NCI-H524 (cell line): ENCODE measurements at places on chromosomes 1 and 21.
A peak's percentile ranks its signal among the peaks of the same experiment; 100 is the strongest.

DNA sequence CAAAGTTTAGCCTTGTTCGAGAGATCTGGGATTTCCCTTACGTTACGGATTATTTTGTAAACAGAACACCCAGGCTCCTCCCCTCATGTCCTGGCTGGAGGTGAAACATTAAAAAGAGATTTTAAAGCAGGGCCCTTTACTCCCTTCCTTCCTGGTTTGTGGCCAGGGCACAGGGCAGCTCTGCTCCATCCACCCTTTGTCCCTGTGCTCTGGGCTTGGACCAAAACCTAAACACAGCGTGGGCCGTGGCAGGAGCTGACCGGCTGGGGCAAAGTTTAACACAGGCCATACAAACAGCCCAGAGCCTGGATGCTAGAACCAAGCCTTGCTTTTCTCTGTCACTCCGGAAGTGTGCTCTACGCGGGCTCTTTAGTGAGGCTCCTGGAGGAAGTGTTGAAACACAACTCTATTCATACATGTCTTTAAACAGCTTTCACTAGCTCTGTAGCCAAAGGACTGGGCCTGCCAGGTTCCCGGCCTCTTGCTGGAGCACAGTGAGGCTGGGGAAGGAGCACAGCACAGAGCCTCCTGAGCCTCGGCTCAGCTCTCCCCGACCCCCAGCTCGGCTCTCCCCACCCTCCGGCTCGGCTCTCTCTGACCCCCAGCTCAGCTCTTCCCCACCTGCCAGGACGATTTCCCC is 84.7 kb downstream of the PDE9A start:
- DNase-seq: no peak

DNA sequence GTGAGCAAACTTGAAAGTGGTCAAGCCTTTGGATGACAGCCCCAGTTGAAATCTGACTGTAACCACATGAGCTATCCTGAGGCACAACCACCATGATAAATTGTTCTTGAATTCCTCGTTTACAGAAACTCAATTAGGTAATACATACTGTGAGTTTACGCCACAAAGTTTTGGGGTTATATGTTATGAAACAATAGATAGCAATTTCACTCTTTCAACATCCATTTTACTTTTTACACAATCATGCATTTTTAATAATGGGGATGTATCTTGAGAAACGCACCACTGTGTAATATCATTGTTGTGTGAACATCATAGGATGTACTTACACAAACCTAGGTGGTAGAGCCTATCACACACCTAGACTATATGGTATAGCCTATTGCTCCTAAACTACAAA is 35.4 kb downstream of the OR2C3 start:
- no peak for DNase-seq

- peak; percentile 79 for DNase-seq
These were observed 5.5 kb upstream of the FOXD2 start for GRCh38 chr1:47432071-47433036.

DNA sequence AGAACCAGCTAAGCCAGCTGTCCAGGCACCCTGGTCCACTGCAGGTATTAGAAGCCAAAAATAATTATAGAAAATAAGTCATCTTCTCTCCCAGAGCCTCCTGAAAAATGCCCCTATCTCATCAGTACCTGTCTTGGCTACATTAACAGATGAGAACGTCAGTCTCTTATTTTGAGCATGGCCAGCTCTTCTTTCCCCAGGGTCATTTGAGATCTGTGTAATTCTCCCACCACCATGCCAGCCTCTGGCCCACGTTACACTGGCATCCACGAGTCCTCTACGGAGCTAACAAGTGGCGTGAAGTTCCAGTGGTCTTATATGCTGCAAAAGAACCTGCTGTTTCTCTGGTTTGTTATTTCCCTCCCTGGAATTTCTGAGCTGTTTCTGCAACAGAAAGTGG is 118.0 kb downstream of the ATP5PO start:
- DNase-seq: no peak

GRCh38 chr1:160351629-160352028 is 8.4 kb downstream of the NCSTN start:
- DNase-seq: no peak

- no peak for DNase-seq
These were observed 8.2 kb upstream of the FNDC7 start for GRCh38 chr1:108704496-108704895.

DNA sequence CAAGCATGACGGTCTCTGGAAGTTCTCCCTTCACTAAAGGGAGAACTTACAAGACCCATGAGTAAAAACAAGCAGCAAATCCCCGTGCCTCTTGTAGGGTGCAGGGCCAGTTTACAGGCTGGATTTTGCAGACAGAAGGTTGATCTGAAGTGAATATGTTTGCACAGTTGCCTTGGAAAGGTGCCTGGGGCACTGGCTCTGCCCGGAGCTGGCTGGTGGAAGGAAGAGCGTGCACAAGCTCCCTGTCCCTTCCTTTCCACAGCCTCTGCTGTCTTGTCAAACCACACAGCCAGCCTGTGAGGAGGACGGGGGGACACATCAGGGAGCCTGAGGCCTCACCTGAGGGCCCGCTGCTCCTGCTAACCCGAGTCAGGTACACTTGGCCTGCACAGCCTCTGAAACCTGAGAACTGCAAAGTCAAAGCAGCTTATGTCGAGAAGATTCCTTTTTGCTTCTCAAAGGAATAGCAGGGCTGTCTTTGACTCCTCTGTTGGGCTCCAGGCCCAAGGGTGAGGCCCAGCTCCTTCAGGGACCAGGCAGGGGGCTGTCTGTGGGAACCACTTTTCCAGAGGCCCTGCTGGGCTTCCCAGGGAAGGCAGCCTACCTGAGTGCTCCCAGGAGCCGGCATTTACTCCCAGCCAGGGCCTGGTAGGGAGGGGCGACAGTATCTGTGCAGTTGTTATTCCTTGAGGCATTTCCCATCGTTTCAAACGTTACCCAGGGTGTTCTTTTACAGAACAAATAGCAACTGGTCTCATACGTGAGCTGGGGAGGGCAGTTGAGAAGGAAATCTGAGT is 251.5 kb downstream of the SIPA1L2 start:
- DNase-seq: no peak

DNA sequence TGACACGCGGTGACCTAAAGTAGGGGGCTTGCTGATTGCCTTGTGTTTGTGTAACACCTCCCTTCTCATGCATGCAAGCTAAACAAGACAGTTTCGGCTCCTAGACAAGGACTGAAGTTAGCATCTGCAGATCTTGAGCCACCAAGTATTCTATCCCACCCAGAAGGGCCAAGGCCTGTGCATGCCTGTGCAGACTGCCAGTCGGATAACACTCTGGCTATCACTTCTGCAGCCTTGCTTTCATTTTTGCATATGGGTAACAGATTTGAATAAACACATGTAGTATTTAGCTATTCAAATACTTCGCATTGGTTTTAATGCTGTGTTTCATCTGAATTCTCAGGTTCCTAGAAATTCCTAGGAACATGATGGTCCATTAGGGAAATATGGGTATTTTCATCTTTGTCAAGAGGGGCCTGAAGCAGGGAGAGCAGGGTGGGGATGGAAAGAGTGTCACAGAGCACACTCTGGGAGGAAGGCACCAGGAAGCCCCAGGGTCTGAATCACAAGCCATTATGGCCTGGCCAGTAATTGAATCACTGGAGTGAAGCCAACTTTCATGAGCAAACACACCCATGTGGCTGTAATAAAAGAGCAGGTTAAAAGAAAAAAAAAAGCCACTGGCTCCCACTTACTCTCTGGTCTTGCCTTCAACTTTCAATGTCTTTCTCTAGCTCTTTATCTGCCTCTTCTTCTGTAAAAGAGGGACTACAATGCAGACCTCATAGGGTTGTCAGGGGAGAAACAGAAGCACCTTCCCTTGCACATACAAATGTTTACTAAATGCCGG is 28.3 kb downstream of the GADD45A start:
- peak; percentile 18 for DNase-seq

- no peak for DNase-seq
These were observed 23.0 kb downstream of the IRF2BP2 start for GRCh38 chr1:234586892-234587485.

GRCh38 chr21:29943885-29944284 is 4.1 kb upstream of the GRIK1 start:
- DNase-seq: peak; percentile 6

GRCh38 chr1:38615680-38616079 is 243.9 kb downstream of the RRAGC start:
- DNase-seq: no peak
